ENCODE measurements at places on chromosomes 2 and 18.

DNA sequence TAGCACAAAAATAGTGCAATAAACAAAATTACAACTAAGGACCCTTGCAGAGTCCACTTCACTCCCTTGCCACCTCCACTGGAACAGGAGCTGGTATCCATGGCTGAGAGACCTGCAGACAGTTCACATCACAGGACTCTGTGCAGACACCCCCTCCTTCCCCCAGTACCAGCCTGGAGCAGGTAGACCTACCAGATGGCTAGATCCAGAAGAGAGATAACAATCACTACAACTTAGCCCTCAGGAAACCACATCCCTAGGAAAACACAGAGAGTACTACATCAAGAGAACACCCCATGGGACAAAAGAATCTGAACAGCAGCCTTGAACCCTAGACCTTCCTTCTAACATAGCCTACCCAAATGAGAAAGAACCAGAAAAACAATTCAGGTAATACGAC is 49.8 kb downstream of the FBXO15 start:
- DNase-seq: no peak

- peak; percentile 7 for DNase-seq
Observed at GRCh38 chr2:213065583-213066442, 85.6 kb downstream of the IKZF2 start.

- DNase-seq: no peak
Observed at GRCh38 chr18:10265560-10266333, 188.7 kb upstream of the APCDD1 start.

DNA sequence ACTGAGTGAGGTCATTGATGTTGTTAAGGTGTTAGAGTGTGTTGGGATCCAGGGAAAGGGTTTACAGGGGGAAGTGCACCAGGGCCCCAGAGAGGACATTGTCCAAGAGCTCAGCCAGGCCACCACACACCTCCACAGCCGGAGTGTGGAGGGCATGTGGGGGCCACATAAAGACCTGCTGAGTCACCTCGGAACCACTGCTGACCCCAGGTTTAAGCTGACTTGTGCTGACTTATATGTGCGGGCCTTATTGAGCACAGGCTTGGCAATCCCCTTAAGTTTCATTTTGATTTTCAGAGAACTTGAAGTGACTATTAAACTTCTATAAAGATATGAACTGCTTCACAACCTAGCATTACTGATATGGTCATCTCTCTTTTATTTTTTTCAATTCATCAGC is 166.2 kb upstream of the MAP3K20 start:
- DNase-seq: no peak

- DNase-seq: peak; percentile 84
Observed at GRCh38 chr2:79860228-79861058, 347.6 kb downstream of the CTNNA2 start.

GRCh38 chr2:96913117-96913397 is 43.2 kb upstream of the SEMA4C start:
- no peak for DNase-seq

DNA sequence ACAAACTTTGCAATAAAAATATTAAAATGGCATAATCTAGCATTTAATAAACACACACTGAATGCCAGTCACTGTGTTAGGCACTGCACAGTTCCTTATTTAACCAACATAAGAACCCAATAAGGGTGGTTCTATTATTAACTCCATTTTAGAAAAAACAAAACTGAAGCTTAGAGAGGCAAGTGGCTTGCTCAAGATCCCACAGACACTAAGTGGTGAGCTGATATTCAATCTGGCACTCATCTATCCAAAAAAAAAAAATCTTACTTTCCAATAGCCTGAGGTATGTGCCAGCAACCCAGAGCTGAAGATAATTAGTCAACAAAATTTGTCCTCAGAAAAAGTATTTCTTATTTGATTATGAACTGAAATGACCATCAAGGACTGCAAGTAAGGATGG is 799 bp downstream of the CYTIP start:
- no peak for DNase-seq

- DNase-seq: no peak
Observed at GRCh38 chr2:216881411-216881810, 21.5 kb upstream of the TNP1 start.

DNA sequence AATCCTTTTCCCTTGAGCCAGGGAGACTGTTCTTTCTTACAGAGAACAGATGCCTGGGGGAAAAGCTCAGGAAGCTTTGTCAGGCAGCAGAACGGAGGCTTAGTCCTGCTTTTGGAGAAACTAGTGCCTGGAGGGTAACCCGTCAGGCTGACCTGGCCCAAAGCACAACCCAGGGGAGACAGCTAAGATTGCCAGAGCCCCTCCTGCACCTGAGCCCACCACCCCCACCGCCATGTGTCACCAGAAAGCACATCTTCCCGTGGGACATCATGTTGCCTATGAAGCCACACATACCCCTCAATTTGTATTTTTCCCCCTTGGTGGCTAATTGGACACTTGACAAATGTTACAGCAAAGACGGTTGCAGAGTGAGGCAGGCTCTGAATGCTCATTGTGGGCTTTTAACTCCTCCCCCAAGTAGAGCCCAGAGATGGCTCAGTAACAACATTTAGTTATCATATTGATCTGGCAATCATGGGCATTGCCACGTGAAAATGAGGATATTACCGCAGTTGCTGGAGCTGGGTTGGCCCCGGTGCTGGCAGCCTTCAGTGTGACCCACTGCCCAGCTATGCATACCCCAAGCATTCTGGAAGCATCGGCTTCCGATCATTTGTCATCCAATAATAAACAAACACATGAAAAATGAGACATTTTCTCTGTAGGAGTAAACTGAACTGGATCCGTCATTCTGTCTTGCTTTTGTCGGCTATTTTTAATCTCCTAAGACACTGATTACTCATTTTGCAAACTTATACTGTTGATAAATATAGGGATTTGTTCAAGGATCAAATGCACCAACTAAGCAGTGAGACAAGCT is 229.5 kb downstream of the ATAD2B start:
- DNase-seq: no peak

- DNase-seq: no peak
Observed at GRCh38 chr2:196169516-196169915, 1.9 kb downstream of the STK17B start.

DNA sequence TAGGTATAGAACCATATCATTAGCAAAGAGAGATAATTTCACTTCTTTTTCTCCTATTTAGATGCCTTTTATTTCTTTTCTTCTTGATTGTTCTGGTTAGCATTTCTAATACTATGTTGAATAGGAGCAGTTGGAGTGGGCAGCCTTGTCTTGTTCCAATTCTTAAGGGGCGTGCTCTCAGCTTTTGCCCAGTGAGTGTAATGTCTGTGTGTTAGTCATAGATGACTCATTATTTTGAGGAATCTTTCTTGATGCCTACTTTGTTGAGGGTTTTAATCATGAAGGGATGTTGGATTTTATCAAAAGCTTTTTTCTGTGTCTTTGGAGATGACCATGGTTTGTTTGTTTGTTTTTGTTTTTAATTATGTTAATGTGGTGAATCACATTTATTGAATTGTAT is 1453.1 kb upstream of the SLC39A10 start:
- DNase-seq: no peak

DNA sequence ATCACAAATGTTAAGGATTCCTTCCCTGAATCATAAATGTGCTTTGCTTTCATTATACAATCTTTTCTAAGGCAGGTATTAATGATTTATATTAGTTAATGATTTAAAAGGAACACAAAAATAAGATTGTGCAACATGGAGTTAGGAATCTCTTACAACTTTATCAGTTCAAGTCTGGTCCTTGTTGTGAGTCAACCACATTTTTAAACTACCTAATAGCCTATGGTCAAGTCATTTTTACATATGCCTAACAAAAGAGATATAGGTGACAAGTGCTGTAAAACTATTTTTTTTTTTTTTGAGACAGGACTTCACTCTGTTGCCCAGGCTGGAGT is 8.2 kb upstream of the INPP1 start:
- DNase-seq: no peak

- no peak for DNase-seq
Observed at GRCh38 chr2:64837116-64837731, 152.0 kb upstream of the SLC1A4 start.

GRCh38 chr2:29335396-29335795 is 220.2 kb downstream of the CLIP4 start:
- no peak for DNase-seq

DNA sequence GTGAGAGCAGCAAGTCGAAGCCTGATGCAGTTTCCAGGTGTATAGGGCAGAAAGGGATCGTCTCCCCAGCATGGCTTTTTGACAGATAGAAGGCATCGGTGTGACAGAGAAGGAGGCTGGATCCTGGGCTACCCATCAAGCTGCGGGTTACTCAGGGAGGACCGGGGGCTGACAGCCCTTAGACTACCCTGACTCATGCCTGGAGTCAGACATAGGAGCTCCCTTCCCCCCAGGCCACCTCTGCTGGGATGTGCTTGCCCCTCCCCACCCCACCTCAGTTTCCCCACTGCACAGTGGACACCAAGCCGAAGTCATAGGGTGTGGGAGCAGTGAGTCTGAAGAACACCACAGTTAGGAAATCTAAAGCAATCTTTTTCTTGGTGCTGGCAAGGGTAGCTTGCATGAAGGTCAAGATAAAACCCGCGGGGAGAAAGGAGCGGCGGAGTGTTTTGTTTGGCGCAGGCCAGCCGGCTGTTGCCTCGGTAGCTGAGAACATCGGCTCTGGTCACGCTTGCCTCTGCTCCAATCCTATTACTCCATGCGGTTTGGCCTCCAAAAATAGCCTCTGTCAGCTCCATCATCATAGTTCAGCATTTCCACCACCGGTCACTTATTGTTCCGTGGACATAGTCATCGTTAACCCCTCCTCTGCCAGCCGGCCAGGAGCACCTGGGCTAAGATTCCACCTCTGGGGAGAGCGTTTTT is 169.2 kb upstream of the GLI2 start:
- no peak for DNase-seq

- no peak for DNase-seq
Observed at GRCh38 chr2:216189410-216189809, 80.3 kb downstream of the XRCC5 start.

- DNase-seq: peak; percentile 57
Observed at GRCh38 chr2:68225119-68225632, 27.2 kb downstream of the PPP3R1 start.

DNA sequence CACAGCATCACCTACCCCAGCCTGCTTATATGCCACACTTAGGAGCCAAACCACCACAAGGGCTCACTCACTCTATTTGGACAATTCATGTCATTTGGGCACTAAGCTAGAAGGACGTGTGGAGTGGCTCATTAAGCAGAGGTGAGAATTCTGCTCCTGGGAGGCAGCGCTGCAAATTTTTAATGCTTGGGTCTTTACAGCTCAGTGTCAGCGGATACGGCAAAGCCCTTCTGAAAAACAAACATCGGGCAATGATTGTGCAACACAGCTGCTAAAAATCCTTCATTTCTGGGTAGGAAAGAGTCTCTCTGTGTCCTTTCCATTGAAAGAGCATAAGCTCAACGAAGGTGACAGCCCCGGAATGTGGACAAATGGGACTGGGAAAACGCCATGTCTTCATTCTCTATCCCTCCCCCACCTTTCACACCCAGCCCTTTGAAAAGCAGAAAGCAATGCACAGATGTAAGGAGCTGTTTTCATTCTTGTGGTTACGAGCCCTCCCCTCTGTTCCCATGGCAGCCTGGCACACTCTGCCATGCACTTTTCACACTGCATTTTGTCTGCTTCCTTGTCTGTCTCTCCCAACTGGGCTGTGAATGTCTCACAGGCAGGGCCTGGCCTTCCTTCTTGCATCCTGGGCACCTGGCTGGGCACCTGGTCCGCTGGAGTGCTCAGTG is 16.0 kb downstream of the TMEM177 start:
- DNase-seq: peak; percentile 77

- DNase-seq: no peak
Observed at GRCh38 chr2:58357521-58357920, 116.4 kb upstream of the FANCL start.

- DNase-seq: peak; percentile 31
Observed at GRCh38 chr18:23053776-23054457, 81.4 kb upstream of the CABLES1 start.

DNA sequence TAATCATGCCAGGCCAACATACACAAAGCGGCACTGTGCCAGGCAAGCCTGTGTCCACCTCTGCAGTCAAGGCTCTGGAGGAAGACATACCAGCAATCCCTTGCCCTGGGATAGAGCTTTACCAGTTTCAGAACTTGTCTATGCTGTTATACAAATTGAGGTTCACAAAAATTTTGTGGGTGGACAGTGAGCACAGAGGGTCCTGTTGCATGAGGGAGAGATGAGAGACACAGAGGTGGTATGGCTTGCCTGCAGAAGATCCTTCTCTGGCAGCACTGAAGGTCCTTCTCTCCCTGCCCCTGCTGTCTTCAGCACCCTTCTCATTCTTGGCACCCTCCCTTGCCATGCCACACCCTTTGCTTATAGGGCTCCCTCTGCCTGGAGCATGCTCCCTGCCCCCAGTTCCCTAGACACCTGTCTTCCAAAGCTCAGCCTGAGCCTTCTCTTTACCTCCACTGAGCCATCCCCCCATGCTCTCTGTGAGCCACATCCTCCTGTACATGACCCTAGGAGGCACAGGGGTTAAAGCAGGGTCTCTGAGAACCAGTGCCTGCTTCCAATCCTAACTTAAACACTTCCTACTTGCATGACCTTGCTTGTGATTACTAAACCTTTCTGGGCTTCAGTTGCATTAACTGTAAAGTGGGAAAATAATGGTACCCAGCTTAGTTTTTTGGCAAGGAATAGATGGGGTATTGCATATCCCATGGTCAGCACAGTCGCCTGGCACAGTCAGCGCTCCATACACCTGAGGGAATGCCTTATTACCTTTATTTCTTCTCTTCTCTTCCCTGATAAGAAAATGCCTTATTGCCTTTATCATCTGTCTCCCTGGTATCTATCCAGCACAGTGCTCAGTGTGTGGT is 857 bp downstream of the FABP1 start:
- DNase-seq: no peak

DNA sequence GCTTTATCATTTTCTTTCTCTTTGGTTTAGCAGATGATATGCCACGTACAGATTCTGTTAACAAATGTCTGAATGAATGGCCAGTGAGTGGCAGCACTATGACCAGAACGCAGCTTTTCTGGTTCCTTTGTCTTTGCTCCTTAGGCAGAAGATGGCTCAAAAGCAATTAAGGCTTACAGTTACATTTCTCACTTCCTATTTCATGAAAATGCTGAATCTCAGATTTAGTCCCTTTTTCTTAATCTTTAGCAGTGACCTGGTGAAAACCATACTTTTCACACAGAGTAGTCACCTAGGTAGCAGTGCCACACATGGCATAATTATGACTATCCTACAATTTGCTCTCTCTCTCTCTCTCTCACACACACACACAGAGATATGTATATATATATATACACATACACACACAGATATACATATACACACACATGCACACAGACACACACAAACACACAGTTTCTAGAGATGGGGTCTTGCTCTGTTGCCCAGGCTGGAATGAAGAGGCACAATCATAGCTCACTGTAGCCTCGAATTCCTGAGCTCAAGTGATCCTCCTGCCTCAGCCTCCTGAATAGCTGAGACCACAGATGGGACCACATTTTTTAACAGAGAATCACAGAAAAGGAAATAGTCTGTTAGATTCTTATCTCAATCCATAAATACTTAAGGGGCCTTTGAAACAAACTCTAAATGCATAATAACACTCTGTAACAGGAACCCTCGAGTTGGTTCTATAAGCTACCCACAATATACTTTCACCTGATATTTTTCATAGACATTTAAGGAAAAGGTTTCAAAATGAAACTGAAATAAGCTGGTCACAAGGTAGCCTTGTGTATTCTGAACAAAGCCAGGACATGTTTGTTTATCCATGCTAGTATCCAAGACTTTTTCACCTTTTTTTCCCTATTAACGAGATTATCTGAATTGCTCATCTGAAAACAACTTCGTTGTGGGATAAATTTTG is 11.6 kb downstream of the PDE6D start:
- DNase-seq: no peak

Data from Ammon's horn (tissue), 1 donor.